Fibroblast of the aortic adventitia (primary cell): ENCODE measurements at places on chromosomes 1 and 21. TPM values are rescaled to one million over a fixed set of nuclear protein-coding genes. Genes with fewer than 3 reads are reported as not detected.

IL22RA1 gene
- total RNA-seq: 0.09 TPM in 1 of 2 replicates, not detected in the other

TNFRSF1B gene
- total RNA-seq: 7.3 and 10.7 TPM in 2 replicates

MRPL55 gene
- 32.5 and 74.1 TPM in 2 replicates for total RNA-seq

OR2AK2 gene
- total RNA-seq: not detected in 2 replicates

CFAP107 gene
- total RNA-seq: not detected in 2 replicates

- DNase-seq: no peak
Measured at GRCh38 chr1:36486439-36487335, 4.0 kb upstream of the CSF3R start.

DNA sequence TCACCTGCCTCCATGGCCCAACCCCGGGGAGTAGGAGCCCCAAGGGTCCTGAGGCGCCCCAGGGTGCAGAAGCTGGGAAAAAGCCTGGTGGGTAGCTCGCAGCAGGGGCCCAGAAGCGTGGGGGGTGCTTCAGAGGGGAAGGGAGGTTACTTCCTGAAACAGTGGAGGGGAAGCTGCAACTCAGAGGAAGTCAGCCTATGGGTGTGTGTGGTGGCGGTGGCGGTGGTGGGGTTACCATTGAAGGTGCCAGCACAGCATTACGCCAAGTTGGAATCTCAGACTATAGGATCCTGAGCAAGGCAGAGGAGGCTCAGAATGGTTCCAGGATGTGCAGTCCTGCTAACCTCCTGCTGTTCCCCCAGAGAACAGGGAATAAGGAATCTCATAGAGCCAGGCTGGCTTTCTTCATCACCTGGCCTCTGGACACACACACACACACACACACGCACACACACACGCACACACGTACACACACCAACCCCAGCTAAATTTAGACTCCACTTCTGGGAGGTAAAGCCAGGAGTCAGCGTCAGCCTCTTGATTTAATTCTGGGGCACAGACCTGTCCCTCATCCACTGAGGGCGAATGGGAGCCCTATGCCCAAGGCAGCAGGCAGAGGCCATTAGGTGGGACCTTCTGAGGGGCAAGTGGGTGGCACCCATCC, 1.3 kb downstream of the DENND4B start:
- DNase-seq: peak; percentile 60

GRCh38 chr1:211587123-211587522, 8.2 kb upstream of the SLC30A1 start:
- no peak for DNase-seq
